ENCODE measurements at places on chromosomes 2 and 18. TPM values are rescaled to one million over a fixed set of nuclear protein-coding genes. Genes with fewer than 3 reads are reported as not detected.

DNA sequence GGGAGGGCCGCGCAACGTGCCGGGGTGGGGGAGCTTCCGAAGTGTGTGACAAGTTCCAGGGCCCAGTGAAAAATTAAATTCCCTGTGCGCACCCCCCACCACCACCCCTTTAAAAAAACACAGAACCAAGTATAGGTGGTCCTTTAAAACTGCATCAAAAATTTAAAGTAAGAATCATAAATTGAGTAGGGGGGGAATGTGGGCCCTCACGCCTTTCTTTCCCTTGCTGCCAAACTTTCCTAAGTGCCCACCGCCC lies 2.5 kb downstream of the BCL11A start:
- no peaks in the 10 kb centered on the region for H3K36me3 ChIP-seq
- H3K4me1 ChIP-seq, result peaks cover 14% of the 10 kb centered on the region
- no peak overlapping the region for H3K4me3 ChIP-seq
- peaks cover 39% of the 10 kb centered on the region for H3K27me3 ChIP-seq
- no peak for DNase-seq

- H3K4me3 ChIP-seq, result no peak overlapping the region
- no peak overlapping the region for H3K27ac ChIP-seq
- no peaks in the 10 kb centered on the region for H3K4me1 ChIP-seq
- DNase-seq, result no peak
- no peaks in the 10 kb centered on the region for H3K36me3 ChIP-seq
- no peaks in the 10 kb centered on the region for H3K27me3 ChIP-seq
Measured at GRCh38 chr18:70005580-70005979, 57.9 kb upstream of the CD226 start.

- peaks cover 15% of the 10 kb centered on the region for H3K27me3 ChIP-seq
- H3K27ac ChIP-seq, result no peak overlapping the region
- no peaks in the 10 kb centered on the region for H3K4me1 ChIP-seq
- DNase-seq, result no peak
- no peak overlapping the region for H3K4me3 ChIP-seq
Measured at GRCh38 chr2:54461261-54461660, 5.1 kb downstream of the SPTBN1 start.

Gene KCNF1
- total RNA-seq, result not detected

Gene RUFY4
- total RNA-seq, result 0.40 TPM

GRCh38 chr2:77552956-77553355 lies 30.8 kb upstream of the LRRTM4 start:
- H3K4me1 ChIP-seq, result no peaks in the 10 kb centered on the region
- no peaks in the 10 kb centered on the region for H3K36me3 ChIP-seq
- H3K27ac ChIP-seq, result no peak overlapping the region
- DNase-seq, result no peak
- H3K4me3 ChIP-seq, result no peak overlapping the region

DNA sequence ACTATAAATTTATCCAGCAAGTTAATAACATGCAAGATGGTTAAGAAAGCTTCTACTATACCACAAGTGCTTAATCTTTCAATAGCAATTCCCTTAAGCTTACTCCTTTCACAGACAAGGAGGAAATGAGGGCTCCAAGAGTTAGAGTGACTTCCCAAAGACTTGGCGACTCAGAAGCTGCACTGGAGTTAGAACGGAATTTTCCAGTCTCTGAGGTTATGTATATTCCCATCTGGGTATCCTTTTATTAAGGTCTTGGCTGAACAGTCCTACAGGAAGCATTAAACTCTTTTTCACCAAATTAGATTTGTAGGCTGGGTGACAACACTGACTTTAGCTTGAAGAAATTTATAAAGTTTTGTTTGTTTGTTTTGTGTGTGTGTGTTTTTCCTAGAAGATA lies 256.9 kb upstream of the DPP10 start:
- no peaks in the 10 kb centered on the region for H3K4me1 ChIP-seq
- H3K36me3 ChIP-seq, result no peaks in the 10 kb centered on the region
- no peak for DNase-seq
- no peak overlapping the region for H3K4me3 ChIP-seq
- no peaks in the 10 kb centered on the region for H3K27me3 ChIP-seq
- no peak overlapping the region for H3K27ac ChIP-seq

DNA sequence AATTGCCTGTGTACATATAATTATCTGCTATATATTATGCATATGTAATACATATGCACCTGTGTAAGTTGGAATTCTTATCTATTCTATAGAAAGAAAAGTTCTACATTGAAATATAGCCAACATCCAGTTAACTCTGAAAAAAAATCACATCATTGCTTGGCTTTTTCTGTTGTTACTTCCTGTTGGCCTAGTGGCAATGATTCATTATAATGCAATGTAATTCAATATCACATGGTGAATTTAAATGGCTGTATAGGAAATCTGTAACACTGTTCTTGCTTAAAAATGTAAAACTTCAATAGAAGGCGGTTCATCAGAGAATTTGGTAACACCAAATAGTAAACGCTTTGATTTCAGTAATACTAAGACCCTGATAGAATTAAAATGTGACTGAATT lies 44.5 kb upstream of the MAP4K3 start:
- H3K27me3 ChIP-seq, result no peaks in the 10 kb centered on the region
- no peak for DNase-seq
- H3K27ac ChIP-seq, result no peak overlapping the region
- H3K4me1 ChIP-seq, result no peaks in the 10 kb centered on the region

DNA sequence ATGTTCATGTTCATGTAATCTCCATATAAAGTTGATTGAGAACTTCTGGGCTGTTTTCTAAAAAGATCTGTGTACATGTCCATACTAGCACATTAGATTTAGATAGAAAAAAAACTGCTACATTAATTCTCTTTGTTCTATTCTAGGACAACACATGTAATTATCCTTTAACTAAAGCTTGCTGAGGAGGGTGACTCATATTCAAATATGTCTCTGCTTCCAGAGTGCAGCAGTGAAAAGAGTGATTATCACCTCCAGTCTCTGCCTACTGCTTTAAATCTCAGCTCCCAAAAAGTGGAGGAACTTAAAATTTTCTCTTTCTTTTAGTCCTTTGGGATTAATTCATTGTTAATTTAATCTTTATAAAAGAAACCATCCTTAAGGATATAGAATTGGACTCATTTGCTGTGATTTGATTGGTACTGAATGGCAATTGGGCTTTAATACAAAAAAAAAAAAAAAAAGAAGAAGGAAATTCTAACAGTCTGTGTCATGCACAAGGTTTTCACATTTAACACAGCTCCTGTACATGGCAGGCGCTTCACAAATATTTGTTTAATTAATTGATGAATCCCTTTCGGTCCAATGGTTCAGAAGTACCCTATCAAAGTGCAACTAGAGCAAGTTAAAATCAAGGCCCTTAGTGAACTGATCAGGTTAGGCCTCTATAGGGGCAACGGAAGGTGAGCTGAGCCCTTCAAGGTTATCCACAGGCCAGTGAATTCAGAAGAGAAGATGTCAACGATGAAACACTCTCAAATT lies 214.0 kb upstream of the KCNJ3 start:
- no peak for DNase-seq
- H3K4me1 ChIP-seq, result no peaks in the 10 kb centered on the region
- H3K27ac ChIP-seq, result no peak overlapping the region
- H3K4me3 ChIP-seq, result no peak overlapping the region

- no peaks in the 10 kb centered on the region for H3K36me3 ChIP-seq
- no peak overlapping the region for H3K27ac ChIP-seq
- H3K4me3 ChIP-seq, result no peak overlapping the region
- no peaks in the 10 kb centered on the region for H3K27me3 ChIP-seq
- DNase-seq, result no peak
Measured at GRCh38 chr18:34848695-34849094, 138.6 kb downstream of the DTNA start.

GRCh38 chr2:204051476-204051875 lies 114.9 kb downstream of the ICOS start:
- H3K27ac ChIP-seq, result no peak overlapping the region
- no peak overlapping the region for H3K4me3 ChIP-seq
- DNase-seq, result no peak
- H3K36me3 ChIP-seq, result no peaks in the 10 kb centered on the region

DNA sequence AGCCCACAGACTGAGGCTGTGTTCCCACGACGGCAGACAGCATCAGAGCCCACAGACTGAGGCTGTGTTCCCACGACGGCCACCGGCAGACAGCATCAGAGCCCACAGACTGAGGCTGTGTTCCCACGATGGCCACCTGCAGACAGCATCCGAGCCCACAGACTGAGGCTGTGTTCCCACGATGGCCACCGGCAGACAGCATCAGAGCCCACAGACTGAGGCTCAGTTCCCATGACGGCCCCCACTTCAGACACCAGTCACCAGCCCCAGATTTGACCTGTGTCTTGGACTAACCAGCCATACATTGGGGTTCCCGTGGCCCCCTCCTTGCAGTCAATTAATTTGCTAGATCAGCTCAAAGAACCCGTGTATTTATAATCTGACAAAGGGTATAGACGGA lies 57.8 kb upstream of the SNTG2 start:
- no peaks in the 10 kb centered on the region for H3K27me3 ChIP-seq
- H3K36me3 ChIP-seq, result no peaks in the 10 kb centered on the region
- DNase-seq, result no peak
- H3K4me3 ChIP-seq, result no peak overlapping the region
- no peaks in the 10 kb centered on the region for H3K4me1 ChIP-seq

GRCh38 chr2:64404002-64404731 lies 49.8 kb upstream of the LGALSL start:
- H3K36me3 ChIP-seq, result no peaks in the 10 kb centered on the region
- H3K27me3 ChIP-seq, result no peaks in the 10 kb centered on the region

- H3K4me3 ChIP-seq, result no peak overlapping the region
- no peaks in the 10 kb centered on the region for H3K27me3 ChIP-seq
- no peaks in the 10 kb centered on the region for H3K4me1 ChIP-seq
- DNase-seq, result no peak
- no peaks in the 10 kb centered on the region for H3K36me3 ChIP-seq
- no peak overlapping the region for H3K27ac ChIP-seq
Measured at GRCh38 chr2:121049131-121049530, 235.9 kb downstream of the TFCP2L1 start.

DNA sequence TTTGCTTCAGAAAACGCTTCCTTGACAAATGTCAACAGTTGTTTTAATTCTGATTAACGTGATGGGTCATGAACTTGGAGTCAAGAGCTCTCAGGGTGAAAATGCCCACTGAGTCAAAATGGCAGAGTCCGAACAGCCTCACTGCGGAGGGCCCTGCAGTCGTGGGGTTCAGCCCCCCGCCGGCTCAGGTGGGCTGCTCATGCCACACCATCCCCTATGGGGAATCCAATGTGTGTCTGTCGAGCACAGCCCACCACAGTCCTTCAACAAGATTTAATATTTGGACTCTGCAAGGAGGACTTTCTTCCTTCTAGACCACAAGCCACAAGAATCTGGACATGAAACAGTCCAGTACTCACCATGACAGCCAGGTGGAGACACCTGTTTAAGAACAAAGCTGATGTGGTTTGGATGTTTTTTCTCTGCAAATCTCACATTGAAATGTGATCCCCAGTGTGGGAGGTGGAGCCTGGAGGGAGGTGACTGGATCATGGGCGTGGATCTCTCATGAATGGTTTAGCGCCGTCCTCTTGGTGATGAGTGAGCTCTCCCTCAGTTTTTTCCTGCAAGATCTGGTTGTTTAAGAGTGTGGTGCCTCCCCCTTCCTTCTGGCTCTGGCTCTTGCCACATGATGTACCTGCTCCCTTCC lies 201.0 kb downstream of the NDUFA10 start:
- H3K4me3 ChIP-seq, result no peak overlapping the region
- no peaks in the 10 kb centered on the region for H3K27me3 ChIP-seq
- DNase-seq, result no peak
- no peaks in the 10 kb centered on the region for H3K4me1 ChIP-seq
- H3K27ac ChIP-seq, result no peak overlapping the region

DNA sequence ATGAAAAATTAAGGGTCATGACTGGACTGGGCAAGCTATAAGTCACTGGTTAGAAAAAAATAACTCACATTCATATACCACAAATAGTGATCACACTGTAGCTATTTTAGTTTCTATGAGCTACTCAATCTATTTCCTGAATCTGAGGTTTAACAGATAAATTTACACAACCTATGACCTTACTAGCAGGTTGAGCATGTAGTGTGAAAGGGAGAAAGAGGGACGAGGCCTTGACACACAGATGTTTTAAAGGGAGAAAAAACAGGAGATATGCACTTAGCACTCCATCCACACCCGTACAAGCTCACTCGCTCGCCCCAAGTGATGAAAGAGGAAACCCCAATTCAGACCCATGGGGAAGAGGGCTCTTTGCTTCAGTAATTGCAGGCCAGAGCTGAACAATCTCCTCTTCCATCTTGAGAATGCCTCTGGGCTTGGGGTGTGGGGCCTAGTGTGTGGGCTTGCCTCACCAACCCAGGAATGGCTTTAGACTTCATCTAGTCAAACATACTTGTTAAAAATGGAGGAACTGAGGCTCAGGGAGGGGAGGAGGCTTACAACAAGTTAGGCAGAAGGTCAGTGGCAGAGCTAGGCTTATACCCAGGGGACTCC lies 10.7 kb downstream of the CYRIA start:
- DNase-seq, result no peak
- H3K4me1 ChIP-seq, result no peaks in the 10 kb centered on the region
- H3K27me3 ChIP-seq, result no peaks in the 10 kb centered on the region
- H3K27ac ChIP-seq, result no peak overlapping the region

Gene DNMT3A
- 106 TPM for total RNA-seq

Gene CPO
- 0.30 TPM for total RNA-seq

DNA sequence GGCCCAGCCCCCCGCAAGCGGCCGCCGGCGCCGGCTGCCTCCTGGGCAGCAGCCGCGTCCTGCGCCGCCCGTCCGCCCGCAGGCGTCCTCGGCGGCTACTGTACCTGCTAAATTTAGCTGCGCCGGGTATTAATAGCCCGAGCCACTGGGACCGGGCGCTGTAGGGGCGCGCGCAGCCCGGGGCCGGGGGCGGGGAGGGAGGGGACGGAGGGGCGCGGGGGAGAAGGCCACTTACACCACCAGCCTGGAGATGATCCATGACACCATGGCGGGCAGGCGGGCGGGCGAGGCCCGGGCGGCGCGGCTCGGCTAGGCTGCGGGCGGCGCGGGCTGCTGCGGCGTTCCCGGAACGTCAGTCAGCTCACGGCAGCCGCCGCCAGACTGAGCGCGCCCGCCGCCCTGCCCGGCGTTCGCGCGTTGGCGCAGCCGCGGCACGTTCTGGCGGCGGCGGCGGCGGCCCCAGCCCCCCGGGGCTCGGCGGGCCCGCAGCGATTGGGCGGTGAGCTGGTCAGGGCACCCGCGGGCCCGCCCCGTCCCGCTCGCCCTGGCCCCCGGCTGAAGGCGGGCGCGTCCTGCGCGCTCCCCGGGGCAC lies at the start of gene REEP1:
REEP1 (minus strand) TSS at position 383 of the 592 bp plus-strand sequence; CDS start at position 267, 116 bp downstream.
- DNase-seq, result peak; percentile 37
- H3K27me3 ChIP-seq, result peaks cover 13% of the 10 kb centered on the region
- H3K4me1 ChIP-seq, result no peaks in the 10 kb centered on the region

All from naive thymus-derived CD4-positive, alpha-beta T cell (primary cell).